GM04503 (cell line): ENCODE measurements at places on chromosomes 4 and X.

GRCh38 chr4:151717314-151717713 is 43.5 kb downstream of the GATB start:
- DNase-seq = no peak

DNA sequence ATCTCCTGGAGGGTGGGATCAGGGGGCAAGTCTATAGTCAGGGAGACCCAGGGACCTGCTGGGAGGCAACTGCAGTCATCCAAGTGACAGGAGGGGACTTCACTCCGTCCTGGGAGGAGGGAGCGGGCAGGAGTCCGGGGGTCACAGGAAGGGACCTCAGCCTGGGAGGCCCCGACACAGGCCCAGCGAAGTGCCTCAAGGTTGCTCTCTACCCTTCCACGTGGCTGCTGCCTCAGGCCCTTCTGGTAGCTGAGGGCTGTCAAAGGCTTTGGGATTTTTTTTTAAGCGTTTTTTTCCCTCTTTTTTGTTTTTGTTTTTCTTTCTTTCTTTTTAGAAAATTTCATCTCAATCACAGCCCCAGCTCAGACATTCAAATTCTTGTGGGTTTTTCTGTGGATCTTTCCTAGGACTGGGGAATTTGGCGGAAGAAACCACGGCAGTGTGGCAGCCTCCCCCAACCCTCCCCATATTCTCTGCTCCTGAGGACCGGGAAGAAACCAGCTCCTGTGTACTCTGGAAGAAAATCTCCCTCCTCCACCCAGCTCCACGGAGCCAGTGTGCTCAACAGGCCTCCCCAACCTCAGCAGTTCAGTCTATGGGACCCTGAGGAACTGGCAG is 1.4 kb upstream of the HAUS7 start:
- DNase-seq = no peak

DNA sequence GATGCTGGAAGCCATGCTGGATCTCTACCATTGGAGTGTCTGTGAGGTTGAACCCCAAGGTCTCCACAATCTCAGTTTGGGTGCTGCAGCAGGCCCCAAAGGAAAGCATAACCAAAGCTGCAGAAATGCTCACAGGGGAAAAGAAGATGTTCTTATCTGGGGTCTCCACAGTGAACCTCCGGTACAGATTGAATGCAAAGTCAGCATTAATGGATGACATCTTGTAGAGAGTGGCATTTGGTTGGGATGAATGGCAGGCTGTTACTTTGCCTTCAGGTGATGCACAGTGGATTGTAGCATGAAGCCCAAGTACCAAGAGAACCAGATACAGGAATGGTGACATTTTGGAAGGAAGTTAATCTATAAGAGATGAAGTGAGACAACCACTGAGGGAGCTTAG is 1.8 kb downstream of the SERPINA7 start:
- DNase-seq = no peak

GRCh38 chrX:118772051-118772450 is 44.6 kb downstream of the IL13RA1 start:
- DNase-seq = no peak

DNA sequence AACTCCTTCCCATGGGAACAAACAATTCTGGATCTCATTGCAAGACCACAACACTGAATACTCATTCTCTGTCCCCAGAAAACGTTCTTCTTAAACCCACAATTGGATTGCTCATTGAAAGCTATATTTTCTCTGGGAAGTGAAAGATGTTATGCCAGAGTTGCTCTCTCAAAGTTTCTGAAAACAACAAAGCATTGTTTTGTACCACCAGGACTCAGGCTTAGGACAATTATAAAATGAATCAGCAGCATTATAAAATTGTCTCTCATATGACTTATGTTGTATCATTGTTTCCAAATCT is 26.5 kb downstream of the TFDP3 start:
- no peak for DNase-seq
